ENCODE measurements at places on chromosomes 13 and 19. TPM values are rescaled to one million over a fixed set of nuclear protein-coding genes. Genes with fewer than 3 reads are reported as not detected.

The SLC10A2 gene
- polyA plus RNA-seq: not detected

The SLC7A1 gene
- polyA plus RNA-seq: 9.3 TPM

The ADGRE3 gene
- polyA plus RNA-seq: not detected

The FCAR gene
- not detected for polyA plus RNA-seq

The IGFL2 gene
- polyA plus RNA-seq: 0.21 TPM

The WDR83 gene
- 12.8 TPM for polyA plus RNA-seq

The SUGP1 gene
- polyA plus RNA-seq: 35.1 TPM

The SNRPA gene
- 69.5 TPM for polyA plus RNA-seq

The GAPDHS gene
- not detected for polyA plus RNA-seq

Measured in SK-N-SH (cell line).